Stimulated activated CD4-positive, alpha-beta T cell treated with anti-CD3 and anti-CD28 coated beads, Interleukin-1b, Interleukin-23, amount 100 ng/mL, for 1 hour (primary cell): ENCODE measurements at places on chromosomes 4 and X.

DNA sequence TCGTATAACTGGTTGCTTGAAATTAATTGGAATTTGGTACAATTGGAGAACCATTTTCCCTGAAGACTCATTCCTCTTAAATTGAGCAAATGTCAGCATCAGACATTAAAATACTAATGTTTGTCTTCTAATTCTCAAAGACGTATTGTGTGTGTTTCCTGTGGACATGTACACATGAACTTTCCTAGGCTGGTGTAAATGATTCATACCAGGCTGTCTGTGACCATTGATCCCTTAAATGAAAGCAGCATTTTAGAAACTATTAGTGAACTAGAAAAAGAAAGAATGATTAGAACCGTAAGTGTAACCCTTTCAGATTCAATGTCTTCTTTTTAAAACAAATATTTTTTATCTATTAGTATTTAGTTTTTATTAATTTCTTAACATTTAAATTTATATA, 332.9 kb downstream of the PPP3CA start:
- DNase-seq = no peak

- DNase-seq = no peak
Measured at GRCh38 chr4:119113033-119113655, 22.5 kb upstream of the MYOZ2 start.

DNA sequence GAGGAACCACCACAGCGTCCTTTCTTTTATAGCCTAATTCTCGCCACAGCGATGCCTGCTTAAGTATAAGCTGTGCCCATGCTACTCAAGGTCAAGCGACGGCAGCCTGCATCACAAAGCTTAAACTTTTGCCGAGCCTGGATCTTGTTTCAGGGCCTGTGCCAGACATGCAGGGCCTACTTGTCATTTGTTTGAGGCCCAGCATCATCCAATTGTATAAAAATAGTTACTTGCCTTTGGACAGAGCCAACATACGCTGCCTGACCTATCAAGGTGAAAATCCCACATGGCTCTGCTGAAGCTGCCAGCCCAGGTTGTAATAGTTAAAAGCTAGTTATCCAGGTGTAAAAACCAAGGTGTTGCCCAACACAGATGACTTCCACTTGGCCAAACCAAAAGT, 107.1 kb downstream of the TMEM131L start:
- no peak for DNase-seq

DNA sequence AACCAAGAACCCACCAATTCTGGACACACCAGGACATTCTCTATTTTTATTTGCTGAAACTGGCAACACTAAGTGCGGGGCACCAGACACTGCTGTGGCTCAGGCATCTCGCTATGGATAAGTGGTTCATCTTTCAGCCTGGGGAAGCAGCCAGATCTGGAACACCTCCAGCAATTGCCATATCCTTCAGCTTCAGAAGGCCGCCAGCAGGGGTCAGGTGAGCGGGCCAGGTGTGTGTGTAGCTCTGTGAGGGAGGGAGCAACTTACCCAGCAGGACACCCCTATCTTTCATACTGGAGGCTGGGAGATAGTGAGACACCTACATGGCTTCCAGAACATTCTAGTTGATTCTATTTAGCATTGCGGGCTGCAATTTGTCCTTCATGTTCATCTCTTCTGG, 57.0 kb upstream of the GBA3 start:
- no peak for DNase-seq

DNA sequence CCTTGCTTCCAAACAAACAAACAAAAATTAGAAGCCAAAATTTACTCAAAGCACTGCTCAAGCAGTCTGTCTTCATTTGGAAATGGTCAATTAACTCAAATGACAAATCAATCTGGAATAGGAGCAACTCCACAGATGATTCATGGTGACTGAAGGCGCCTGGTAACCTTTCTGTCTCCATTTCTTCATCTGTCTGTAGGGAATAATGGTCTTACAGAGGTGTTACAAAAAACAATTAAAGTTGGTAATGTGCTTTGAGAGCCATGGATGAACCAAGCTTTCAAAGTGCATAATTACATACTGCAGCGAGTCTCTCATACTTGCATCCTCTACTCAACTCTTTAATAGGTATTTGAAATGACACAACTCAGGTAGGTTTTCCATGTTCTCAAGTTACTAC, 38.3 kb upstream of the STAG2 start:
- DNase-seq = no peak

DNA sequence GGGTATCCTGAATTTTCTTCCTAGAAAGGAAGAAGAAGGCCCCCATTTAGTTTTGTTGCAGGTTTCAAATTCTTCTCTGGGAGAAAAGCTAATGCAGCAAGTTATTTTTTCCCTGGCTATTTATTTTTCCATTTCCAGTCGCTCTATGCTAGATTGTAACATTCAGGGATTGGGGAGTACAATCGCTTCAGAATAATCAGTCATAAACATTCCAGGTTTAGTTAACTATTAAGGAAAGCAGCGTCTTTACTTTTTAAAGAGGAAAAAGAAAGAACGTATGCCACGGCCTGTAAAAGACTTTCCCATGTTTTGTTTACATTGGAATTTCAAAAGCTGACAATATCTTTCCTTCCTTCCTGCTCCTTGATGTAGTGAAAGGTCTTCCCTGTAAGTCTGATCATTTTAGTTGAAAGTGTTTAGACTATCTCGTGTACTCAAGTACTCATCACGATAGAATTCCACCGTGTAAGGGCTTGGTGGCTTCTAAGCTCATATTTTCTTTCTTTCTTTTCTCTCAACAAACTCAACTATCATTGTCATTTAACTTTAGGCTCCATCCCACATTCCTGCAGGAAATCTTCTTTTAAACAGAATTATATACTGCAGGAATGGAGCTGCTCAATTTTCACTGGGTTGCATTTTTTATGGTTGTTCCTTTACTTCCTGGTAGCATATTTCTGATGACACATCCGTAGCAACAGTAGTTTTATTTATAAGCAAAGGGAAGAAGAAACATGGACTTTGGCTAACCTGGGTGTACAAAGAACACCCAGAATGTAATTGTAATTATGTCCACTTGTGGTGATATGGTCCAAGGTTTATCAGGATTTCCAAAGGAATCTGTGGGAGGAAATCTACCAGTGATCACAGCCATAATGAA, 213.1 kb upstream of the FAT1 start:
- DNase-seq = no peak

DNA sequence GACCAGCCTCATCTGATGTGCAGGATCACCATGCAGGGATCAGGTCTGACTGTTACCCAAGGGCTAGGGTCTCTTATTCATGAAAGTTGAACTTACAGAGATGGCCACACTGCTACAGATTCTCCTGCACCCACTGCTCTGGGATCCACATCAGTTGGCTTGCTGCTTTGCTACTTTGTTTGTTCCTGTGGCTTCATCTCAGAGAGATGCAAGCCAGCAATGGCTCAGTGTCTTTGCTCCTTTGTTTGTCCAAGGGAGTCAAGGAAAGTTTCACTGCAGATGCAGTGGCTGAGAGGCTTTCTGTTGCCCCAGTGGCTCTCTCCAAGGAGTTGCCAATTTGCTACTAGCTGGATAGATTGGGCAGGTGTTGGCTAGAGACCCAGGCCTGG, 70.3 kb upstream of the UGT2B7 start:
- DNase-seq = no peak

DNA sequence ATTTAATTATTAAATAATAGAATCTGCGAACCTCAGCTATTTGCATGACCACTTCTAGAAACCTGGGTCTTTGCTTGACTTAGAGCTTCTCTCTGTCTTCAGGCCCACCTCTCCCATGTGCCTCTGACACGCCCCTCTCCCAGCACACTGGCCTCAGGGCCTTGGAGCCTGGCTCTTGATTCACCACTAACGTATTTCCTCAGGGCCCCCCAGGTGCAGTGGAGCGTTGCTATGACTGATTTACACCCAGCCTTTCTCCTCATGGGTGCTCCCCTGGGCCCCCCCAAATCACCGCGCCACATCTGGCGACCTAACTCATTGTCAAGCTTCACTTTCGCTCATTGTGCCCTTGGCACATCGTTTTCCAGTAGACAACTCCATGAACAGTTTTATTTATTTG, 37.9 kb upstream of the TENM3 start:
- DNase-seq = no peak

DNA sequence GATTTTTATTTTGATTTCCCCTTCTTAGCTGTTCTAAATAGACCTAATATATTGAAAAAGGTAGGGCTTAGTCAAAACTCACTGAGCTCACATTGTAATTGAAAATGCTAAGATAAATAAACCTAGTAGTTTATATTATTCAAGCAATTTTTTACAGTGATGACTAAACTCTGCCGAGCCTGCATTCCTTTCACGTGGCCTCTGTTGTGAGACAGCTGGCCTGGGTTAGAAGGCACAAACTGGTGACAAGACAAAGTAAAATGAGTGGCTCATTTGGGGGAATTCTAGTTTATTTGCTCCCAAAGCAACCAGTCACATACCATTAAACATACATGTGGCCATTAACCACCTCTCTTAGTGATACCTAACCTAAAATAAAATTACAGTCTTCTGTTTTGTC, 169.4 kb upstream of the TEX13C start:
- no peak for DNase-seq

- no peak for DNase-seq
Measured at GRCh38 chr4:180057891-180058671, 2185.1 kb upstream of the TENM3 start.

GRCh38 chrX:790041-790506, 159.5 kb downstream of the SHOX start:
- DNase-seq = no peak

- no peak for DNase-seq
Measured at GRCh38 chr4:100848841-100849240, 331.0 kb upstream of the EMCN start.

DNA sequence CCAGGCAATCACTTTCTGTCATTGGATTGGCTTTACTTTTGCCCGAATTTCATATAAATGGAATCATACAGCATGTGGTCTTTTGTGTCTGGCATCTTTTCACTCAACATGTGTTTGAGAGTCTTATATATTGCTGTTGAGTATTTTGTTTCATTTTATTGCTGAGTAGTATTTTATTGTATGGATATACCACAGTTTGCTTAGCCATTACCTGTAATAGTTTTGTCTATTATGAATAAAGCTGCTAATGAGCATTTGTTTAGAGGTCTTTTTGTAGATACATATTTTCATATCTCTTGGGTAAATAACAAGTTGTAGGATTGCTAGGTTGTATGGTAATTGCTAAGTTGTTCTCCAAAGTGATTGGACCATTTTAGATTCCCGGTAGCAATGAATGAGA, 105.7 kb downstream of the WWC2 start:
- DNase-seq = no peak

DNA sequence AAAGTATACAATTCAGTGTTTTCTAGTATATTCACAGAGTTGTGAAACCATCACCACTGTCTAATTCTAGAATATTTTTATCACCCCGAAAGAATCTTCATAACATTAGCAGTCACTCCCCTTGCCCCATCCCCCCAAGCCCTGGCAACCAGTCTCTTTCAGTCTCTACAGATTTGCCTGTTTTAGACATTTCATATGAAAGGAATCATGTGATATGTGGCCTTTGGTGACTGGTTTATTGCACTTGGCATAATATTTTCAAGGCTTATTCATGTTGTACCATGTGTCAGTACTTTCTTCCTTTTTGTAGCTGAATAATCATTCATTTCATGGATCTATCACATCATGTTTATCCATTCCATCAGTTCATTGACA, 371.7 kb downstream of the AFF2 start:
- DNase-seq = no peak

DNA sequence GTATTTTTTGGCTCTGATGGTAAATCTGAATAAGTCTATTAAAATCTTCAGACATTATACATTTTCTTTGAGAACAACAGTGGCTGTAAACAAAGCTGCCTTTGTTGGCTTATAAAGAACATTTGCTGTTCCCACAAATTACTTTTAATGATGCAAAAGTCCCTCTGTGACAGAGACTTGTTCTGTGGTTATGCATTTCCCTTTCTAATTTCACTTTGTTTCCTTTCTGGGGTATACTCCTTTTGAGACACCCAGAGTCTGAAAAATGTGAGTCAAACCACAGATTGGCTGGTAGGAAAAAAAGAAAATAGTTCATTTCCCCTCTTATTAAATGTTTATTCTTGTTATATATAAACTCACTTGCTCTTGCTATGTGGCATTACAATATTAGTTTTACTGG, 402.4 kb downstream of the PACRGL start:
- no peak for DNase-seq

DNA sequence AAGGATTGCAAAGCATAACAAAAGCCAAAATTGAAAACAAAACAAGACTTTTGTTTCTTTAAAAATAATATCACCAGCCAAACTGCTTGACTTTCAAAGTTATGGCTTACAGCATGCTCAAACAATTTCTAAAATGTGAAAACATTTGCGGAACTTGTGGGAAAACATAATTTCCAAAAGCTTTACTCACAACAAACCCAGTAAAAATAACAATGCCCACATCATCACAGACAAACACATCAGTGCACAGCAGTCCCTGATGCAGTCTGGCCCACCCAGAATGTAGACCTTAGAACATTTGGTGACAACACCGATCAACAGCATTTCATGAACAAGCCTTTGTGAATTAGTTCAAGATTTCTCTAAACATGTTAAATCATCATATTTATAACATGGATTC, 98.9 kb downstream of the ARHGAP6 start:
- no peak for DNase-seq

GRCh38 chrX:22399437-22400192, 126.9 kb downstream of the CBLL2 start:
- no peak for DNase-seq

DNA sequence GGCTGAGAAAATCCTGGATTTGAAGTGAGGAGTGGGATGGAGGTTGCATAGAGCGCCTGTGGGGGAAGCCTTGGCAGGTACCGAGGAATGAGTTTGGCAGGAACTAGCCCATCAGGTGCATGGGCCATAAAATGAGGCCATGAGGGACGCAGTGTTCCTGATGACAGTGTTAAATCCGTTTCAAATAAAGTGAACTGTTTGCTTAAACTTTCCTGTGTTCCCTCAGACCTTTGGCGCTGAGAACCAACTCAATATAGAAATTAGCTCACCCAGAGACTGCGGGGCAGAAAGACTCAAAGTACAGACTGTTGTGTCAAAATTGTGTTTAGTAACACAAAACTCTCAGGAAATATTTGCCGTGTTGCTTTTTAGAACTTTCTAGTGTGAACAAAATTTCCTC, 250.0 kb upstream of the NR3C2 start:
- no peak for DNase-seq

DNA sequence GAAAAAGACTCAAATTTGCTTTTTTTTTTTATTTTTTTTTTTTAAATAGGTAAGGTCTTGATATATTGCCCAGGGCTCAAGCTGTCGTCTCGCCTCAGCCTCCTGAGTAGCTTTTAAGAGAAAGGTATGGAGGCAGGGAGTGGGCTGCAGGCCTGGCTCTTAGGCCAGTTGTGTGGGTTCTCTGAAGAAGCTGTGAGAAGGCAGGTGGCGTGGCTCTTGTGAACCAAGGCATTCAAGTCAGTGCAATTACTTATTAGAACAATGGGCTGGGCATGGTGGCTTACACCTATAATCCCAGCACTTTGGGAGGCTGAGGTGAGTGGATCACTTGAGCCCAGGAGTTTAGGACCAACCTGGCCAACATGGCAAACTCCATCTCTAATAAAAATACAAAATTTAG, 244.0 kb upstream of the SFRP2 start:
- DNase-seq = no peak
